ENCODE measurements at places on chromosomes 13 and 19.

GRCh38 chr13:66751691-66752090 is 478.4 kb downstream of the PCDH9 start:
- no peak for DNase-seq

DNA sequence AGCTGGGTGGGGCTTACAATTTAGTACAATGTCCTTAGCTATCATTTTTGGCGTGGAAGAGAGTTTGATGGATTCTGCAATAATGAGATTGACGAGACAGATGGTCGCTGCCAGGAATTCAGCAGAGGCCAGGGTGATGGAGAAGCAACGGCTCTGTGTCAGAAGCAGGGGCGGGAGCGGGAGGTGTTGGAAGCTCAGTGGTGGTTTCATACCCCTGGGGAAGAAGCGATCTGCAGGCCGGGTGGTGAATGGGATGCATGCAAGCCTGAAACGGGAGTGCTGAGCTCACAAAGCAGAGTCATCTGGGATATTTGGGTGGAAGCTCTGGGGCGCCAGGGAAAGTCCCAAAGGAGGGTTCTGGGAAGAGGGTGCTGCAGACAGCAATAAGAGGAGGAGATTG is 370.8 kb downstream of the ZNF536 start:
- DNase-seq, result no peak

- no peak for DNase-seq
Measured at GRCh38 chr19:5648464-5648863, 25.6 kb downstream of the SAFB start.

DNA sequence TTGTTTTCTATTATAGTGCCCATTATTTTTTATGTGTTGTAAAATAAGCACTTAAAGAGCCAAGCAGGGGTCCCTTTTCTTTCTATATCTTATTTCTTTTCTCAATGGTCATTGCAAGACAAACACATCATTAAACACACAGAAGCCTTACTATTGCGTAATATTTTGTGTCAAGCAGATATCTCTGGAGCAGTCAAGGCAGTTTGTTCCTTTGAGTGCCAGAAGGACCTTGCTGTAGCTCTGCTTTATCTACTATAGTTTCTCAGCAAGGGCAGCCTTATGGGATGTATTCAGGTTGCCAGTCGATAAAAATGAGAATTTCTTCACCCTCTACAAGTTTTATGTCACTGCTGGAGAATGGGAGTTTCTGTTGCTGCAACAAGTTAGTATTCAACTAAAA is 319.3 kb downstream of the TDRD3 start:
- no peak for DNase-seq

GRCh38 chr19:3576696-3577443 is 4.1 kb downstream of the HMG20B start:
- no peak for DNase-seq

- no peak for DNase-seq
Measured at GRCh38 chr13:44051405-44051804, 171.7 kb downstream of the LACC1 start.

- no peak for DNase-seq
Measured at GRCh38 chr13:42333613-42334328, 61.8 kb downstream of the AKAP11 start.

- DNase-seq, result no peak
Measured at GRCh38 chr13:85896516-85897450, 97.6 kb upstream of the SLITRK6 start.

- no peak for DNase-seq
Measured at GRCh38 chr19:52322429-52322828, 13.6 kb upstream of the ZNF610 start.

DNA sequence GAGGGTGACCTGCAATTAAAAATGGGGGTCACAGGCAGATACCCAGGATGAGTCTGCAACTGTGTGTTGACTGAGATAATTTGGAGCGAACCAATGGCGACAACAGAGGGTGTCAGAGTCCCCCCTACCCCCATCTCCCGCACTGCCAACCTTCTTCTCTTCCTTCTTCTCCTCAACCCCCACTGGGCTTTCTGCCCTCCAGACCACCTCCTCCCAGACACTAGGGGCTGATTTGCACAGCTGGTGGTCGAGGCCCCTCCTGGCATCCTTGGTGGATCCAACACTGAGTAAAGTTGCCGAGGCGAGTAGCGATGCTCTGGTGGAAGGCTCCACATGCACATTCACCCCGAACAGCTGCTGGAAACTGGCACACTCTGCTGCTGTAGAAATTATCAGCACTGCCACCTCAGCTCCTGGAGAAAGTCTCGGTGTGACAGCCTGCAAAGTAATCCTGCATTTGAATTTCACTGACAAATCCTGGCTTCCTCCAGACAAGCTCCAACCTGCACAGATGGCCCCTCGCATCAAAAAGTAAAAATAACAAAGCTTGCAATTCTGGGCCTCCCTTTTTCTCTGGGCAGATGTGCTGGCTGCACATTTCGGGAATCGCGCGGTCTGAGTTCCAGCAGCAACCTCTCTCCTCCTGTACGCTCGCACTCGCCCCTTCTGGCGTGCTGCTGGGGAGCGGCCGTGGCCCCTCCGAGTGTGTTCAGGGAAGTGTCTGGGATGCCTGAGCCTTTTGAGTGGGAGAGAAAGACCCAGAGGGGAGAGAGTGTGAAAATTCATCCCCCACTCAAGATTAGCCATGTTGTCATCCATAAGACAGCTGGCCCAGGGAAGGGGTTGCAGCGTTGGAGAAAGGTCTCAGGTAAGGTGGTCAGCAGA is 28.5 kb downstream of the CCNE1 start:
- no peak for DNase-seq

DNA sequence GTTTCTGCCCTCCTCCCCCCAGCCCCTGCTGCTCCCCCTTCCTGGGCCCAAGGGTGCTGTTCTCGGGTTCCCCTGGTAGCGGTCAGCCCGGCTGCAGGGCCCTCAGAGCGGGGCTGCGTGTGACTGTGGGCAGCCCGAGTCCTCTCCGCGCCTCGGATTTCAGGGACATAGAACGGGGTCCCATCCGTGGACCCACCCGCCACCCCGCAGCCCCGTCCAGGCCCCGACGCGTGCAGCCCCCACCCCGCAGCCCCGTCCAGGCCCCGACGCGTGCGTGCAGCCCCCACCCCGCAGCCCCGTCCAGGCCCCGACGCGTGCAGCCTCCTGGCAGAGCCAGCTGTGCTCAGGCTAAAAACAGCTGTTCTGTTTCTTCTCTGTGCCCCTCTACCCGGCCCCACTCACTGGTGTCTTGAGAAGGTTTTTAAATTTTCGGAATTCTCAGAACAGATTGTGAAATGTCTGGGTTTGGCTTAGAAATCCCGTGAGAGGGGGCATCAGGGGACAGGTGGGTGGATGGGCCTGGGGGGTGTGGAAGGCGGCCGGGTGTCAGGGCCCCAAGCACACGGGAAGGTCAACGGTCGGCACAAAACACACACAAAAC is 5.5 kb upstream of the PRTN3 start:
- no peak for DNase-seq

GRCh38 chr13:57302604-57303003 is 135.6 kb downstream of the PRR20E start:
- no peak for DNase-seq

DNA sequence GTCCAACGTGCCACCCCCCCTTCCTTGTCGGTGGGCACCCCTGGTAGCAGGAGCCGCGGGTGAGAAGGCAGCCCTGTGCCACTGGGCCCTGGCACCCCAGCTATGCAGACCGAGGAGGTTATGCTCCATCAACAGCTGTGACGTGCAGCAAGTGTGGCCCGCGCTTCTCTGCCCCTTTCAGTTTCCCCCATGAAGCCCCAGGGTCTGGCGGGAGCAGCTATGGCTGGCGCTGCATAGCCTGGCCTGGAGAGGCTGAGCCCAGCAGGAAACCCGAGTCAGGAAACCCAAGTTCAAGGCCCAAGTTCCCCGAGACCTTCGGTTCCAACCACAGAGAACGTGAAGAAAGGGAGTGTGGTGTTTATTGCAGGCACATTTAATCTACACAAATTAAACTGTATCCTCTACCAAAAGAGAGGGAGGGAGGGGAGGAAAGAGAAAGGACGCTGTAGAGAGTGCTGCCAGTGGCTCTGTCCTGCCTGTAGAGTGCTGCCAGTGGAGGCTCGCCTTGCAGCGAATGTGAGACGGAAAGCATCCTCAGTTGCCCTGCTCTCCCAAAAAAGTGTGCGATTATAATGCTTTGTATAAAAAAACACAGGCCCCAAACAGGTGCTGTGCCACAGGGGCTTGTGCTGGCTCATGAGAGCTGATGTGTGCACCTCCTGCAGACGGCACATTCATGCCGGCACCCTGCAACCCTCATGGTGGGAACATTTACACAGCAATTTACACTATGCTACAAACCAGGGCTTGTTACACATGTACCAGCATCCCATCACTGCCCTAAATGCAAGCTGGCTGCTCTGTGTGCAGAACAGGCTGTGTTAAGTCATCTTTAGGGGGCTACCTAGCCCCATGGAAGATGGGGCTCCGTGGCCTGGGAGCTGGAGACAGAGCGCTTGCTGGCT is 16.3 kb downstream of the POP4 start:
- no peak for DNase-seq

GRCh38 chr13:109945206-109945960 is 159.0 kb upstream of the IRS2 start:
- DNase-seq, result no peak

DNA sequence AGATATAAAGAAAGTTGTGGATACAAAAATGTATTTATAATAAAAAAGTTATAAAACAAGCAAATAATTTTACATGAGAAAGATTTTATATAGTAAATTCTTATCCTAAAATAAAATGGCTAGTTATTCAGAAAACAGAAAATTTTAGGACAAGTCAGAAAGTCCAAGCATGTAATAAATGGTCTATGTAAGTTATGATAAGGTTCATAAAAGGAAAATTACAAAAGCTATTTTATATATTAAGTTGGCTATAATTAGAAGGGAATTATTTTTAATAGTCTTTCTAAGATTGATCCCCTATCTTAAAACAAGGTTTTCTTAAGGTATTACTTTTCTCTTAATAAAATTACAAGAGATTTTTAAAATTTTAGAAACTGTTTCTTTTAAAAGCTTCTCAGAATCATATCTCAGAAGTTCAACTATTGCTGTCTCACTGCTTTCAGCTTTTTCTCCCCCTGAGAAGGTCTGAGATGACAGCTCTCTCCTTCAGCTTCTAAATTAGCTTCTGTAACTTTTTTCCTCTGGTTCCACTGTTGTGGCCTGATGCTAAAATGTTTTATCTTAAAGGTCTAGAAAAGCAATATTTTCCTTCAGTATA is 8.7 kb downstream of the CCDC169 start:
- DNase-seq, result no peak

DNA sequence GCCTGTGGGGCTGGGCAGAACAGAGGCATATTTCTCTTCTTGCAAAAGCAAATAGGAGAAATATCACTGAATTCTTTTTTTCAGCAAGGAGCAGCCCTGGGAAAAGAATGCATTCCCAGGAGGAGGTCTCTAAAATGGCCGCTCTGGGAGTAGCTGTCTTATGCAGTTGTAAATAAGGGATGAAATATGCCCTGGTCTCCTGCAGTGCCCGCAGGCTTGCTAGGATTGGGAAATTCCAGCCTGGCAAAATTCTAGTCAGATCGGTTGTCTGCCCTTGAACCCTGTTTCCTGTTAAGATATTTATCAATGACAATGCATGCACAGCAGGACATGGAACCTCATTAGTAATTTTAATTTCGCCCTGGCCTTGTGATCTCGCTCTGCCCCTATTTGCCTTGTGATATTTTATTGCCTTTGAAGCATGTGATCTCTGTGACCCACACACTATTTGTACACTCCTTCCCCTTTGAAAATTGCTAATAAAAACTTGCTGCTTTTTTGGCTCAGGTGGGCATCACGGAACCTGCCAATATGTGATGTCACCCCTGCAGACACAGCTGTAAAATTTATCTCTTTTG is 1993.2 kb downstream of the PCDH9 start:
- DNase-seq, result no peak

DNA sequence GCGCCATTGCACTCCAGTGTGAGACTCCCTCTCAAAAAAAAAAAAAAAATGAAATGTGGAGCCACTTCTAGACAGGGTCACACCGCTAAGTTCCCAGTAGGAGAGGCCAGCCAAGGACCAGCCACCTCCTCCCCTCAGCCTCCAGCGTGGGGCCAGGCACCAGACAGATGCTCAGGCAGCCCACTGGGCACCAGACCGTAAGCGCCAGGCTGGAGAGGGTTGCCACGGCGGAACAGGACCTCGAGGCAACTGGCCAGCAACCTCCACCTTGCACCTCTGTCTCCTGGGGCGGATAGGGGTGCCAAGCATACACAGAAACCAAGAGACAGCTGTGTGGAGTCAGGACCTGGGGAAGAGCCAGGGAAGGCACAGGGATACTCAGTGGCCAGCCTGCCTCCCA is 3.7 kb downstream of the PEPD start:
- DNase-seq, result no peak

GRCh38 chr19:30106417-30107095 is 164.5 kb downstream of the URI1 start:
- DNase-seq, result no peak

DNA sequence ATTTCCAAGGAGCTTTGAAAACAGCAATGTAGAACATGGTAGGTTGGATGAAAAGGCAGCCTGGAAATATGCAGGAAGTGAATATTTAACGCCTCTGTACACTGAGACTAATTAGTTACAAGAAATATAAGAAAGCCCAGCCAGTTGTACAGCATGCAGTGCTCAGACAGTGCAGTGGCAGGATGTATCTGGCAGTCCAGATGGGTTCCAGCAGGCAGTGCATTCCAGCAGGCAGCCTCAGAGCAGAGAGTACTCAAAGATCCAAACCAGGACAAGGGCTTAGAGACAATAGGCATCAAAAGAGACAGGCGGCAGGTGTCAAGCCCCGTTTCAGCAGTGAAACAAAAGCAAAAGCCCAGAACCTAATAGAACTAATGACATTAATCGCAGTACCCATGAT is 2776.3 kb downstream of the PCDH9 start:
- DNase-seq, result no peak

GRCh38 chr13:98480915-98481877 is 95.7 kb downstream of the STK24 start:
- DNase-seq, result no peak

DNA sequence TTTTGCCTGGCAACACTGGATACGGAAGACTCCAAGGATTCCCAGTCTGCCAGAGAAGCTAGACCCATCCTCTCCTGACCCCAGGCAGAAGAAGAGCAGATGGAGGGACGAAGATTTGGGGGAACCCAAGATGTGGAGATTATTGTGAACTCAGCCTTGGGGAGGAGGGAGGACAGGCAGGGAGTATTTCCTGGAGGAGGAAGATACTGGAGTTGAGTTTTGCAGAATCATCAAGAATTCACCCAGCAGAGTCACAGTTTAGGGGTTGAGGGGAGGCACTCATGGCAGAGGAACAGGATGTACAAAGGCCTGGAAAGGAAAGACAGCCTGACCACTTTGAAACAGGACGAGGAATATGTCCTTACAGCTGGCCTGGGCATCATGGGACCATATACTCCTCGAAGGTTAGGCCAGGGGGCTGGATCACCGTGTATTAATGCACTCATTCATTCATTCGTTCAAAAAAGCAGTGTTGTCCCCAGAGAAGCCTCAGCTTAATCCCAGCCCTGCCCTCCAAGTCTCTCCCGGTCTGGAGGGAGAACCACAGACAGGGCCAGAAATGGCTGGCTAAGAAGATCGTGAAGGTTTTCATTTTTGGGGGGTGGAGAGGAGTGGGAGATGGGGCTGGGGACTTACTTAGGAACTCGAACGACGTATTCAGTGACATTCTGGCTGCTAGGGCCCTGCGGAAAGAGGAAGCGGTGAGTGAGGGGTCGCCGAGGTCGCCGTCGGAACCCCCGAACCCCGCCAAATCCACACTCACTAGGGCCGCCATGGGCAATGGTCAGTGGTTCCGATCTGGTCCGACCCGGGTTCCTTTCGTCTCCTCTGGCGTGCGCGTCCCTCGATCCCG is 517 bp downstream of the GTF2F1 start:
- no peak for DNase-seq

- no peak for DNase-seq
Measured at GRCh38 chr13:113951246-113951999, 22.5 kb downstream of the C13orf46 start.

All from stimulated activated CD4-positive, alpha-beta T cell treated with anti-CD3 and anti-CD28 coated beads, Interleukin-1b, Interleukin-23, amount 100 ng/mL, for 1 hour (primary cell).